ENCODE measurements at places on chromosomes 1 and 21.

- no peak for DNase-seq
Observed at GRCh38 chr1:11157394-11157793, 31.8 kb upstream of the ANGPTL7 start.

DNA sequence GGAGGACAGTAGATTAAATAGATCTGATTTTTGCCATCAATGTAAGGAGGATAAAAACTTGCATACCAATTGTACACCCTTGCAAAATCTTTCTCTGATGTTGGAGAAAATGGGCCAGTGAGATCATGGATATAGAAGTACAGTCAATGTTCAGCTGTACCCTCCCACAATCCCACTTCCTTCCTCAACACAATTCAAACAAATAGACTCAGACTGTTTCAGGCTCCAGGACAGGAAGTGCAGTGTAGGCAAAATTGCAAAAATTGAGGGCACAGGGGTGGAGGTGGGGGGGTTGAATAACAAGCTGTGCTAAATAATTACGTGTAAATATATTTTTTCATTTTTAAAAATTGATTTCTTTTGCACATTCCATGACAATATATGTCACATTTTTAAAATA, 3.9 kb upstream of the IFI44 start:
- no peak for DNase-seq

- DNase-seq: no peak
Observed at GRCh38 chr1:108591466-108591865, 31.6 kb downstream of the EEIG2 start.

DNA sequence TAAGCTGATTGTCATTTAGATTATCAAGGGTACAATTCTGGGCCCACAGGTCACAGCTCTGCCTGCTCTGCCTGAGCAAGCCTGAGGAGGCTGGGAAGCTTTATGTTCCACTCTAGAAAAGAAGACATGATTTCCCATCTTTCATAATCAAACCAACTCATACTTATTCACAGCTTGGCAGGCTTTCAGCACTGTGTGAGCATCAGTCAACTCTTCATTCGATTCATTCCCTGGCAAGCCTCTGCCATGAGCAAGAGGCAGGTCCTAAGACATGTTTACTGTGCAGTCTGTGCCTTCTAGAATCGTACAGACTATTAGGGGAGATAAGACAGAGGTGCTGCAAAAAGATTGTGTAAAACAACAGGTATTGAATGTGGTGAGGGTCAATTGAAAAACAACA, 24.5 kb upstream of the KIRREL1 start:
- DNase-seq: no peak

DNA sequence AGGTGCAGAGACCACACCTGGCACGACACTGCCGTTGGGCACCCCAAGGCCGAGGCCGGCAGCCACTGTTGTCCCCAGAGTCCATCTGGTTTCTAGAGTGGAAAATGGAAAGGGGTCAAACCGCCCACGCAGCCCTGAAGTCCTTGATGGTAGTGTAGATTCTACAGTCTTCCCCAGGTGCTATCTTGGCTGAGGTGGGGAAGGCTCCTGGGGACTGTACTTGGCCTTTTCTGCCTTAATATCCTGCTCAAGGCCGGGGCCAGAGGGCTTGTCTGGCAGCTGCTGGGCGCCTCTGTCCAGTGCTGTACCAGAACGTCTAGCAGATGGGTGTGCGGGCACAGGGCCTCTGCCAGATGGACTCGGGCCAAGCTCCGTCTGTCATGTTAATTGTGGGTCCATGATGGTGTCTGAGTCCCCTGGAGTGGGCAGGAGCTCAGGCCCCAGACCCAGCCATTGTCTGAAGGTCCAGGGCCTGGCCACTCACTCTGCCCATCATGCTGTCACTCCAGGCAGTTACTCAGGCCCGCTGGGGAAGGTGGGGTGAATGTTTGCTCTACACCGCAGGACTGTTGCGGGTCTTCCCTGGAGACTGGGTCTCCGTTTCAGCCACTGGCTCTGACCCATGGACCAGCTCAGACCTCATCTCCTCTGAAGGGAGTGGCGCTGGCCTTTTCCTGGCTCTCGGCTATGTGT, 161.9 kb upstream of the COL6A1 start:
- DNase-seq: no peak

DNA sequence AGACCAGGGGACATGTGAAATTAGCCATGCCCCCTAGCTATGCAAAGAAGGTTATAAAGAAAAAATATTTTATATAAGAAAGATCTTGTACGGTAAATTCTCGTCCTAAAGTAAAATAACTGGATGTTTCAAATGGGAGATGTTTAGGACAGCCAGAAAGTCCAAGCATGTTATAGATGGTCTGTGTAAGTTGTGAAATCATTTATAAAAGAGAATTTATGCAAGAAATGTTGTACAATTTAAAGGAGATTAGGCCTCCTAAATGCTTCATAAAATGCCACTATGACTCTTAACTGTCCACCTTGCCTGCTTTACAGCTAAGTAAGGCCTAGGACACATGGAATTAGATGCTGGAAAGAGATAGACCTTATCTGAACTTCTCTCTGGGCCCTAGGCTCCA, 118.1 kb upstream of the POGK start:
- no peak for DNase-seq

DNA sequence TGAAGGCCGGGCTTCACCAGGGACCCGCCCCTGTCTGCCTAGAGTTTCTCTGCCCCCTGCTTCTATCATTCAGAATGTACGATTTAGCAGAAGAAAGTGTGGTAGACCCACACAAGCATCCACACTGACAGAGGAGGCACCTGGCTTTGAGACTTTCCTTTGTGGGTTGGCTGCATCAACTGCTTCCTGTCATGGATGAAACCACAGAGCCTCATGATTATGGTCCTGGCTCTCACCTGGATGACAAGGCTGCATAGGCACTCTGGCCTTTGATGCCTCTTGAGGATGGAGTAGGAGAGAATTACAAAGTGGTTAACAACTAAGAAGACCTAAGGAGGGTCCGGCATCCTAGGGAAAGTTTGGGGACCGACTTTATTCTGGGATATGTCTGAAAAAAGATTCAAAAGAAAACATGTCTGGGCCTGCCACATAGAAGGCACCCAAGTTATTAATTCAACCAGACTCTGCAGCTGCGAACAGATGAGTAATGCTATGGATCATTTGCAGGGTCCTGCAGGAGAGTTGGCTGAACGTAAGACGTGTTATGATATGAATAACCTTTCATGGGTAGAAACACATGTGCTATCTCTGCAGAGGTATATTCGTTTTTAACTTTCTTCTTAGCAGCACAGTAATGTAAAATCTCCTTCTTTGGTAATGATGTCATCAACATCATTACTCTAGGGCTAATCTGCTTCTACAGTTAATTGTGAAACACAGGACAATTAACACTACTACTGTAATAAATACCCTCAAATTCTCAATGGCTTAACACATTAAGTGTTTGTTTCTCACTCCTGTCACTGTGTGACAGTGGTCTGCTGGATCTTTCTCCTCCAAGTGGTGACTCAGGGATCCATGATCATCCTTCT, 136.2 kb downstream of the SLC35F3 start:
- no peak for DNase-seq

DNA sequence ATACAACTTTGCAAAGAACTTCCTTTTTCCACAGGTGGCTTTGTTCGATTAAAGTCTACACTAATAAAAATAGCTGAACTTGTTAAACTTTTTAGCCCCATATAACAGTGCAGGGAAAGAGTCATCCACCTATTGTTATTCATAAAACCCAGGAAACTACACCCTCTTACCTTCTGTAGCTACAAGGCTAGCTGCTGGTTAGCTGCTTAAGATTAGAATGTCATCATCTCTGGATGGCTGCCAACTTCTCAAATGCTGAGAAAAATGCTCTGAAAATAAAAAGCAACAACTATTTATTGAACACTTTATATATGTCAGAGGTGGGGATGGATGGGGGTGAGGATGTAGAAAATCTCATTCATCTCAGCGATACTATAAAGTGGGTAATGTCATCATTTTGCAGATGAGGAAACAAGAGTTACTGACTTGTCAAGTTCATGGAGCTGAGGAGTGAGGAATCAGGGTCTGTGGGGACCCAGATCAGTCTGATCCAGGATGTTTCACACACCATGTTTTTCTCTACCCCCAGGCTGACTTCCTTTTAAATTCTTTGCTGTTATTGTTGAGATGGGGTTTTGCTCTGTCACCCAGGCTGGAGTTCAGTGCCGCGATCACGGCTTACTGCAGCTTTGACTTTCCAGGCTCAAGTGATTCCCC, 17.1 kb downstream of the ATP5PF start:
- no peak for DNase-seq

DNA sequence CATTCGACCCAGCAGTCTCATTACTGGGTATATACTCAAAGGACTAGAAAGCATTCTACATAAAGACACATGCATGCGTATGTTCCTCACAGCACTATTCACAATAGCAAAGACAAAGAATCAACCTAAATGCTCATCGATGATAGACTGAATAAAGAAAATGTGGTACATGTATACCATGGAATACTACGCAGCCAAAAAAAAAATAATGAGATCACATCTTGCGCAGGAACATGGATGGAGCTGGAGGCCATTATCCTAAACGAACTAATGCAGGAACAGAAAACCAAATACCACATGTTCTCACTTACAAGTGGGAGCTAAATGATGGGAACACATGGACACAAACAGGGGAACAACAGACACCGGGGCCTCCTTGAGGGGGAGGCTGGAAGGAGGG, 43.7 kb downstream of the ELF3 start:
- no peak for DNase-seq

GRCh38 chr1:199399996-199400724, 627.4 kb upstream of the NR5A2 start:
- no peak for DNase-seq

Measured in NCI-H2107 (cell line).